ENCODE measurements at places on chromosomes 3 and 15.

DNA sequence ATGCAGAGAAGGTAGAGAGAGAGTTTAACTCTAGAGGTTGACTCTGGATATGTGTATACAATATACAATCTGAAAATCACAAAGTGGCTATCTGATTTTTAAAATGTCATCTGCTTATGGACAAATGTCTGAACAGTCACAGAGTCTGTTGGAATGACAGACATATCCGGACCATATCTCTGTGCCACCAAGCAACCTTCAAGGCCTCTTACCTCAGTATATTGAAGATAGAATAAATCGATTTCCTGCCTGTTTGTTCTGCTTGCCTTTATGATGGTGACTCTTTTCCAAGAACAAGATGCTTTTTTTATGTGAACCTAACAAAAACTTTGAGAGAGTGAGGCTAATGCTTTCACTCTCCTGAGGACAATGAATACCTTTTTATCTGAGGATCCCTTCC, 151.1 kb downstream of the RBPMS2 start:
- DNase-seq, result no peak

- DNase-seq, result no peak
Measured at GRCh38 chr3:56222866-56223265, 245.4 kb downstream of the ERC2 start.

- no peak for DNase-seq
Measured at GRCh38 chr15:93307513-93307912, 218.5 kb upstream of the RGMA start.

- DNase-seq, result no peak
Measured at GRCh38 chr15:55587321-55588069, 650 bp downstream of the PYGO1 start.

- DNase-seq, result no peak
Measured at GRCh38 chr3:194121891-194122631, 13.9 kb upstream of the HES1 start.

GRCh38 chr15:57625703-57626448, 34.2 kb downstream of the MYZAP start:
- no peak for DNase-seq

- DNase-seq, result no peak
Measured at GRCh38 chr3:58241306-58242044, 3.9 kb downstream of the ABHD6 start.

- no peak for DNase-seq
Measured at GRCh38 chr15:56036546-56037067, 43.2 kb upstream of the NEDD4 start.

DNA sequence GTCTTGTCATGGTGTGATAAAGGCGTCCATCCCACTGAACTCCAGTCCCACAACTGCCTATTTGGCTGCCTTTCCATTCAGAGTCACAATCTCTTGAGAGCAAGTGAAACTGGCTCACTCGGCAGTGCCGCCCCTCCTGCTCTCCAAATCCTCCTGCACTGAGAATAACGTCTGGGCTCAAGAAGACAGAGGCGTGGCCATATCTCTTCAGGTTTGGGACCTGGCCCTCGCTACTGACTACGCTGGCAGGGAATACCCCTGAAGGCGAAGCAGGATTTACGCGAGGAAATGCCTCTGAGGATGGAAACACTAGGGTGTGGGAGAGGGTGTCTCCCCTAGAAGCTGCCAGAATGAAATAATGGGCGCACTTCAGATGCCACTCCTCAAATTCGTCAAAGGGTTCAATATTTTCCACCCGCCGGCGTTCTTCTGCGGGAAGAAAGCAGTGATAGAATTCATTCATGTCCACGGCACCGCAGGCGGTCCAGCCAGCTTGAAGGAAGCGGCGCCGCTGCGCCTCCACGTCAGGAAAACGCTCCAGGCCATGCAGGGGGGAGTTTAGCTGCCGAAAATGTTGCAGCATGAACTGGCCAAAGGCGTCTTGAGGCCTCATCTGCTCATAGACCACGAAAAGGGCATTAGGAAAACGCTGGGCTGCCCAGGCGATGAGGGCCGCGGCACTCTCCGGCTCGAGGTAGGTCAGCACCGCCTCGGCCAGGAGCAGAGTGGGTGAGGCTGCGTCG, 985 bp downstream of the LCMT2 start:
- no peak for DNase-seq

All from cortex of kidney (tissue), 1 donor.